ENCODE measurements at places on chromosomes 5 and 9. TPM values are rescaled to one million over a fixed set of nuclear protein-coding genes. Genes with fewer than 3 reads are reported as not detected.

The SEC24A gene
- total RNA-seq, result 9.0 TPM

The C9orf50 gene
- not detected for total RNA-seq

The SPINK5 gene
- total RNA-seq, result not detected

The PCDHB15 gene
- total RNA-seq, result not detected

The RNF208 gene
- total RNA-seq, result 0.45 TPM

The SV2C gene
- 0.08 TPM for total RNA-seq

The TNFSF8 gene
- not detected for total RNA-seq

The RAB14 gene
- total RNA-seq, result 24.0 TPM

The ARL14EPL gene
- total RNA-seq, result 0.18 TPM

The PCDHA7 gene
- total RNA-seq, result 0.18 TPM

The CARTPT gene
- total RNA-seq, result not detected

The PDE6A gene
- total RNA-seq, result not detected

The CAAP1 gene
- 19.0 TPM for total RNA-seq

The C5orf47 gene
- not detected for total RNA-seq

The SAXO1 gene
- 0.18 TPM for total RNA-seq

The TMEM203 gene
- total RNA-seq, result 32.3 TPM

The FRRS1L gene
- total RNA-seq, result 0.18 TPM

The PCDHGA1 gene
- 0.90 TPM for total RNA-seq

The ITK gene
- not detected for total RNA-seq

The FAM200C gene
- 5.5 TPM for total RNA-seq

The GABBR2 gene
- total RNA-seq, result 0.16 TPM

The MOB3B gene
- 0.25 TPM for total RNA-seq

The CDKN2A gene
- total RNA-seq, result 21.8 TPM

The AHRR gene
- total RNA-seq, result 8.8 TPM

Measured in fibroblast of the aortic adventitia (primary cell).